ENCODE measurements at places on chromosomes 1 and 21.

DNA sequence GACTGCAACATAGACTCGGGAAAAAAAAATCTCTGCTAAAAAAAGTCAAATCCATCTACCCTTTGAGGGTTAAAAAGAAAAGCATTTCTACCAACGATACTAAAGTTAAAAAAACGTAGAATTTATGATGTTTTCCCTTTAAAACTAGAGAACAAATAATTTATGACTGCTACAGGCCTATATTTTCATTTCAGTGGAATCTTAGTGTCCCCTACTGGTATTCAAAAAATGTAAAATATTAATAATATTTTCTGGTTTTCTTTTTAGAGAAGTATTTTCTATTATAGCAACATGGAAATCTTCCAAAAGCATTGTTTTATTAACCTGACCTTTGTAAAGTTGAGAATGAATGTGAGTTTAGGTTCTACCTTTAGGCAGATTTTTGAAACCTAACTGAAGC is 1582.2 kb downstream of the MRPL39 start:
- DNase-seq: no peak

DNA sequence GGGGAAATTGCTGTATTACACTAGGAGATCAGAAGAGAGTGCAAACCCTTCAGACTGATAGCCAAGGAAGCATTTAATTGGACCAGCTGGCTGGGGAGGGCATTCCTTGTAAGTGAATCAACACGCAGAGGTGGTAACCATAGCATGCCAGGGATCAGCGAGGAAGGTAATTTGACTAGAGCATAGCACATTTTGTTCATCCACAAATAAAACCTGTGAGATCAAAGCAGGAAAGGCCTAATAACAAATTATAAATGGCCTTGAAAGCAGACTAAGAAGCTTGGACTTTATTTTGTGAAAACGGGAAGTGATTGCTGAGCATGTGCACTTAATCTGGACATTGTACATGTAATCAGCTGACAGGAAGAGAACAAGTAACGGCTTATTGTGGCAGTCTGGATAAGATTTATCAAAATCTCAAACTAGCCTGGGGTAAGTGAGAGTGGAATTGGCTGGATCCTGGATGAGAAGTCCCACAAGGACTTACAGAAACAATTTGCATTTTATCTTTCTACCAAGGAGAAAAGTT is 11.7 kb upstream of the CD55 start:
- no peak for DNase-seq

DNA sequence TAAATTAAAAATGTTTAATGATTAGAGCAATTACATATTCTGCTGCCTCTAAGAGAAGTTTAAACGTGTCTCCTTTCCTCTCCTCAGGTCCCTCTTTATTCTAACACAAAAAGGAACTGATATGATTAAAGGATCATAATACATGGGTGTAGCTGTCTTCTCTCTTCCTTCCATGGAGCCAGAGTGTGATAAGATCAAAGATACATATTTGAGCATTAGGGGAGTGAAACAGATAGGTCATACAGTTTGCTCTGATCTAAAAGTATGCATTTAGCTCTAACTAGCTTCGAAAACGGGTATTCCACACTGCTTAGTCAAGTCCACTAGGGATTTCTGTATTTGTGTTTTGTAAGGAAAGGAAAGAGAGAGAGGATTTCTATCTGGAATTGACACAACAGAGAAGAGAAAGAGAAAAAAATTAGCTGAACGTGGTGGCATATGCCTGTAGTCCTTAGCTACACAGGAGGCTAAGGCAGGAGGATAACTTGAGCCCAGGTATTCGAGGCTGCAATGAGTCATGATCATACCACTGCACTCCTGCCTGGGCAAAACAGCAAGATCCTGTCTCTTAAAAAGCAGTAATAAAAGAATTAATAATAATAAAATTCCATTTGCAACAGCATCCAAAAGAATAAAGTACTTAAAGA is 63.1 kb downstream of the CDC42BPA start:
- DNase-seq: no peak

GRCh38 chr1:218304281-218305039 is 19.4 kb downstream of the RRP15 start:
- no peak for DNase-seq

GRCh38 chr1:23593556-23594148 is 34.4 kb upstream of the ID3 start:
- no peak for DNase-seq

GRCh38 chr1:95888941-95889390 is 655.0 kb downstream of the RWDD3 start:
- peak; percentile 30 for DNase-seq
